ENCODE measurements at places on chromosomes 12 and 14.

DNA sequence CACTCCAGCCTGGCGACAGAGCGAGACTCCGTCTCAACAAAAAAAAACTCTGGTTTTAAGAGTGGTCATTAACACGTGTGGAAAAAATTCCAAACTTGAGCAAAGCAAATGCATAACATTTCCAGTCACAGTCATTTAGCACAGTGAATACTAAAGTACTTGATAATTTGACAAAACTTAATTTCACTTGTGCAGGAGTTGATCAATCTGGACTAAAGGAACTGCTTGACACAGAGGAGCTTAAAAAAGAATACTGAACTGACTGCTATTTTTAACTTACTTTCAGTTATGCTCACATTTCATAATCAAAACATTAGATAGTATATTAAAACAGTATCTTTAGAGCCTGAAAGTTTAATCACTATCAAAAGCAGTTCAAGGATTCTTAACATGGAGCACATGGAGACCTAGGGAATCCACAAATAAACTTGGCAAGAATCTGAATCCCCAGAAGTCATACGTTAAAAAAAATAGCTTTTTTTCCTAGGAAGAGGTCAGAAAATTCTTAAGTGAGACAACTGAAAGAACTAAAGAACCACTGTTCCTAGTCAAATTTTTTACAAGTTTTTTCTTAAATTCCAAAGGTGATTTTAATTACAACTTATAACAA is 7.4 kb downstream of the UBE2N start:
- DNase-seq, result no peak

DNA sequence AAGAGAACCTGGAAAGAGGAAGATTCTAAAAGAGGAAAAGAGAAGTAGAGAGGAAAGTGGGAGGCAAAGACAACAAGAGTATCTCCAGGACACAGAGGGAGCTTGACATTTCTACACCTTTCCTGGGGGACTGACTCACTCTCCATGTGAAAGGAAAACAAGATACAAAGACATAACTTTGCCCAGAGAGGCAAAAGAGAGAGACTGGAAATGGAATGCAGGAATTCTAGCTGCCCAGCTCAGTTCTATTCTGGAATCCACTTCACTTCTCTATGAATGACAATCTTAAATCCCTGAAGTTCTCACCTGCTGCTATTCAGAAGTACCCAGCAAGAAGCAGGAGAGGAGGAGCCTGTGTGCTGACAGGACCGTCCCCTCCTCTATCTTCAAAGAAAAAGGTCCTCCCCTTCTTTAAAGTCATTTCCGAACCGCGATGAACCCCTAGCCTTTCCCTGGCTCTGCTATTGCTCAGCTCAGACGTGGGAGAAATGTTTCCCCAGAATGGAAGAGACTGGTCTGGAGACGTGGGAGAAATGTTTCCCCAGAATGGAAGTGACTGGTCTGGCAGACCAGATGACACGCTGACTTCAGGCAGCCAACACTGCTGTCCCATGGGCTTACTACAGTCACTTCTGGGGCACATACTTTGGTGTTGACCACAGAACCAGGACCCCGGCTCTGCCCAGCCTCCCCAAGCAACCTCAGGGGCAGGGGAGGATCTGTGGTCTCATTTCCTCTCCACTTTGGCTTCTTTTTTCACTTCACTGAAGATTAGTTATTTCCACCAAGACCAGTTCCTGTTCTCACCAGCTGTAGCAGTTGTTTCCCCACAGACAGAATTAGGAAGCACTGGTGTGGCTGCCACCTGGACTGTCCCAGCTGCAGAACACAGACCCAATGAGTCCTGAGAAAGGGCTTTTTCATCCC is 8.3 kb downstream of the FMNL3 start:
- no peak for DNase-seq

GRCh38 chr14:26598672-26599131 is 869 bp upstream of the NOVA1 start:
- DNase-seq, result no peak

- DNase-seq, result no peak
Measured at GRCh38 chr12:112130441-112130998, 5.2 kb downstream of the TRAFD1 start.

GRCh38 chr12:112418273-112418607 is 507 bp upstream of the PTPN11 start:
- no peak for DNase-seq

DNA sequence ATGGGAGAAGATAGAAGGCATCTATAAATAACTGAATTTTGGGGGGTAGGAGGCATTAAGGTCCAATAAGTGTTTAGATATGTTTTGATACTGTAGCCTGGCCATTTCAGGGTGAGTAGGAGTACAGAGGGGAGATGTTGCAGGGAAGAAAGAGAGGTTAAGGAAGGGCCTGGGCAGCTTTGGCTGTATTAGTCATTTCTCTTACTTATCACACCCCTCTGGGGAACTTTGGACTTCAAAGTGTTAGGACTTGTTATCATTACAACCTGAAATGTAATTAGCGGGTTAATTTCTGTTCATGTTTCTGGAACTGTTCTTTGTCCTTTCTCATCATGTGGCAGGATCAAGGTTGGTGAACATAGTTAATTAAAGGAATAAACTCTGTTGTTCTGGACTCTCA is 40.3 kb downstream of the SUSD6 start:
- DNase-seq, result no peak

- no peak for DNase-seq
Measured at GRCh38 chr12:103697971-103698751, 111.1 kb downstream of the STAB2 start.

- DNase-seq, result no peak
Measured at GRCh38 chr12:131460520-131460919, 250.4 kb upstream of the SFSWAP start.

DNA sequence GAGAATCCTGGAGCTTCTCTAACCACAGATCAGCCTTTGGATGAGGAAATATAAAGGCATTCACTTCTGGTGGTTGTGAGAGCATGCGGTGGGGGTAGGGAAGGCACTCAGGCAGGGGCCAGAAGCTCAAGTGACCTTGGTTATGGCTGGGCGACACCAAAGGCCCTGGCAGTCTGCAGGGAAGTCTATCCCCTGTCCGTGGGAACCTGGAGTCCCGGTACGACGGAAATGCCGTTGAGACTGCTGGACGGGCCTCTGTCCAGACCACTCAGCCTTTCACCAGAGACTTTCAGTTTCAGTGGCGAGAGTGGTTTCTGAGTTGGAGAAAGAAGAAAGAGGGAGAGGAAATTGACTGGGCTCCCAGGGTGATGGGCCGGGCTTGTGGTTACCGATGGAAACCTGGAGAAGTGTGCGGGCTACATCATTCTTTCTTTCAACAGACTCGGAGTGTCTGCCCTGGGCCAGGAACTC is 20.9 kb downstream of the ISCA2 start:
- no peak for DNase-seq

DNA sequence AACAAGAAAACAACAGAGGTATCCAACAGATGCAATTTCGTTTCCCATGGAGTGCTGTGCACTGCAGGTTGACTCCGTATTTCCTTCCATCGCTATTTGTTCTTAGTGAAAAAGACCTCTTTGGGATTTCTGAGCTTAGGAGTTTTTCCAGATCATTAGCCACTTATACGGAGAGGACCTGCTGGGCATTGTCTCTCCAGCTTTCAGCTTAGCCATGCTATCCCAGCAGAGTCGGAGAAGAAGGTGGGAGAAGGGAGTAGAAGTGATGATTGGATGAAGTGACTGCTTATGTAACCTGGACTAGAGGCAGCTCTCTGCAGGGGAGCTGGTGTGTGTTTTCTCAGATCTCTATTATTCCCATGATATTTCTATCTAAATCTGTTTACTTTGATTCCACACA is 737.7 kb downstream of the DIO2 start:
- DNase-seq, result no peak

DNA sequence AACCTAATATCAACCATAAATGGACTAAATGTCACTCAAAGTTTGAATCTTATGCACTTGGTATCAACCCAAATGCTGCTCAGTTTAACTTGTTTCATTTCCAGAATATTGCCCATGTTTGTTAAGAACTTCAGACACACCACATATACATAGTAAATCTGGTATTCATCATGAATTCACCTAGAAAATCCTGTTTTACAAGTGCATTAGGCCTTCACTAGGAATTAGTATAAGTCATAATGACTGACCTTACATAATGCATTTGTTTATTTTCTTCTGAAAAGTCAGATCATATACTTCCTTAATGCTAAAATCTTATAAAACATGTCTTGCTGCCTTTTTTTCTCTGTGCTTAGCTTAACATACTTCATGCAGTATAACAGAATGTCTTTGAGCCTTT is 66.1 kb downstream of the ABCD2 start:
- no peak for DNase-seq

DNA sequence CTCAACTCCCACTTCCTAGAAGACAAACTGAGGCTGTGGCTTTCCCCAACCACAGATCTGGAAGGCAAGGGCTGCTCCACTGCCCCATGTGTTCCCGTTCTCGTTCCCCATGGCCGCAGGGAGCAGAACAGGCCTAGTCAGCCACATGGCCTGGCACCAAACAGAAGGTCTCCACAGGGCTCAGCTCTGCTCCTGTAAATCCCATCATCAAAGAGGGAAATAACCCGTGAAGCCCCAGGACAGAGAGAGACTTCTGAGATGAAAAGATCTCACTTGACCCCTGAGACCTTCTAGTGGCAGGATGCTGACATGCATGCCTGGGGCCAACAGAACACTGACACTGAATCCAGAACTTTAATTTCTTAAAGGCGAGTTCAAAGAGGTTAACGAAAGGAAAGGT is 68.9 kb downstream of the BCL11B start:
- DNase-seq, result no peak

DNA sequence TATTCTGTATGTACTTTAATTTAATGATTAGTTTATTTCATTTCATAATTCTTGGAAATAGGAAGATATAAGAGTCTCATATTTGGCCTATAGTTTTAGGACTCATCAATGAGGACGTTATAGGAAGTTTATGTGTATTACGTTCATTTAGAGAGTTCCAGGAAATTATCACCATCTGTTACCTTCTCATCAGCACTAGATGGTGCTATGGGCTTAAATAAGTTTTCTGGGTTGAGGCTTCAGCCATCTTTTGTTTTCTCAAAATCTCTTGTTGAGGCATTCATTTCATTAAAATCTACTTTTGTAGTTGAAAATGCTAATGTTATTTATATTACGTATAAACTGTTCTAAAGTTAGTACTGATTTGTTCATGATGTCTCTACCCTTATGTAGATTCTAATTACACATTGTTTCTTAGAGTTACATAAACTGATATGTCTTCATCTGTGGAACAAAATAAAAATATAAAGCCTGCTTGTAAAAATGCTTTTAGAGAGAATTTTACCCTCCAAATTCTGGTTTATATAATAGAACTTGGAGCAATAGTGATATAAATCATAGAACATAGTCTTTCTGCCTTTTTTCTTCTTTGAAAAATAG is 89.2 kb downstream of the CFAP54 start:
- peak; percentile 60 for DNase-seq

DNA sequence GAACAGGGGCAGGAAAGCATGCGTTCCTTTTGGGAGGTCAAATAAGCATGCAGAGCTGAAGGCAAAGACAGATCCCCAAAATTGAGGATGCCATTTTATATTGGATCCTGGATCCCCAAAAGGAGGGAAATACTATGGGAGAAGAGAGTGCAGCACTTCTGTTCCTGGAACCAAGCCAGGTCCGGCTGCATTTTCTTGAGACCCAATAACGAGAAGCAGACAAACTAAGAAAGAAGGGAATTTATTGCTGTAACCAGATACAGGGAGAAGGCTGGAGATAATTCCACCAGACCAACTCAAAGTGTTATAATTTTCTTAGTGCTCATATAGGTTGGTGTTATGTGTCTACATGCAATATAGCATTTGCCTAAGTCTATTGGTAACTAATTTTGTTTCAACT is 60.8 kb downstream of the PDE6H start:
- DNase-seq, result no peak

DNA sequence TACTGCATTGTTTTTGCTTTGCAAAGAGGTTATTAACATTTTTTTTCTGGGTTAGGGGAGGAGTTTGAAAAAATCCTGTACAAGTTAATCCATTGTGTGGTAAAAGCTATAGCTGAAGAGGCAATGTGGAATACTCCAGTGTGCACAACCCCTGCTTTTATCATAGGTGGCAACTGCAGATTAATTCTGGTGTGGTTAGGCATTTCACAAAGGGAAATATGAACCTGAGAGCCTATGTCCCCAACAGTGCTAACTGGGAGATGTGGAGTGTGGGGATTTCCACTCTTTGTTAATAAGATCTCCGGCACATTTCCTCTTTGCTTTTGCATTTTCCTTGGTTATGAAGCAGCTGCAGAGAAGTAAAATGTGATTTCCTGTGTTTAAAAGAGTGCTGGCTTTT is 33.6 kb downstream of the PRORP start:
- DNase-seq, result no peak

DNA sequence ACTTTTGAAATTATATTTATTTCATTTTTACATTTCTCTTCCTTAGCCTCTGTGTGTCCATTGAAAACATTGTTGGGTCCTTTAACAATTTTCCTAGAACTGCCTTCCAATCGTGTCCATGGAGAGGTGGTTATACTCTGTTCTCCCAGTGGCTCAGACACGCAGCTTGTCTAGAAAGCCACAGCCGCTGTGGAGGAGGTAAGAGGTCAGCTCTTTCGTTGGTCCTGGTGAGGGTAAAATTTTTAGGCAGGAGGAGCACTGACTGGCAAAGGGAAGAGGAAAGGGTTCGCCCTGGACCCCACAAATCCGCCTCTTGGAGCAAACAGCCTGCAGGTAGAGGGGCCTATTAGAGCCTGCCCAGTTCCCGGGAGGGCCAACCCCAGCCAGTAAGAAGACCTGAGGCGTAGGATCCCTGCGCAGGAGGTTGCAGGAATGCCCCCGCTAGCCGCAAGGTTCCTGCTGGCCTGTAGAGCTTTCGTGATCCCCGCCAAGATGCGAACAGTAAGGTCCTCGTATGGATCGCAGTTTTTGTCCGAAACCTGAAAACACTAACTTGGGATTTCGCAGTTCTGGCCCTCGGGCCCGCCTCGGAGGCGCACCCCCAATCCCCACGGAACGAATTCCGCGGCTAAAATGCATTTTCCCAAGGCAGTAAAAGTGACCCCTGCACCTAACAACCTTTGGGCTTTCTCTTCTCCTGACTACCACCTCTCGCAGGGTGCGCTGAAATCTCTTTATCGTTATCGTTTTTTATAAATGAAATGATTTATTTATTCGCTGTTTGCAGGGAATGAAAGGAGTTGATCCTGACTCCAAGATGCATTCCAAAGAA is 7.5 kb upstream of the PAX9 start:
- no peak for DNase-seq

DNA sequence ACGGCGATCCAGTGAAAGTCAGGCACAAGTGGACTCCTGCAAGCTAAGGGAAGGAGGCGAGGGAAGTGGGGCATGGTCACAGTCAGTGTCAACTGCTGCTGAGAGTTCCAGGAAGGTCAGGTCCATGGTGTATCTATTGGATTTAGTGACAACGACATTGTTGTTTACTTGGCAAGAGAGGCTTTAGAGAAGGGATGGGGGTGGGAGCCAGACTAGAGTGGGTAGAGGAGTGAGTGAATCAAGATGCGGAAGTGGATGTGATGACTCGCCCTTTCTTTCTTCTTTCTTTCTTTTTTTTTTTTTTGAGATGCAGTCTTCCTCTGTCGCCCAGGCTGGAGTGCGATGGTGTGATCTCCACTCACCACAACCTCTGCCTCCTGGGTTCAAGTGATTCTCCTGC is 12.5 kb downstream of the P2RX7 start:
- DNase-seq, result no peak

GRCh38 chr12:116565963-116566362 is 6.8 kb downstream of the MAP1LC3B2 start:
- no peak for DNase-seq

Data from NCI-H1417 treated with DMSO at 0.1 percent for 48 hours (cell line).